ENCODE measurements at places on chromosomes 5 and 9.
A peak's percentile ranks its signal among the peaks of the same experiment; 100 is the strongest.

DNA sequence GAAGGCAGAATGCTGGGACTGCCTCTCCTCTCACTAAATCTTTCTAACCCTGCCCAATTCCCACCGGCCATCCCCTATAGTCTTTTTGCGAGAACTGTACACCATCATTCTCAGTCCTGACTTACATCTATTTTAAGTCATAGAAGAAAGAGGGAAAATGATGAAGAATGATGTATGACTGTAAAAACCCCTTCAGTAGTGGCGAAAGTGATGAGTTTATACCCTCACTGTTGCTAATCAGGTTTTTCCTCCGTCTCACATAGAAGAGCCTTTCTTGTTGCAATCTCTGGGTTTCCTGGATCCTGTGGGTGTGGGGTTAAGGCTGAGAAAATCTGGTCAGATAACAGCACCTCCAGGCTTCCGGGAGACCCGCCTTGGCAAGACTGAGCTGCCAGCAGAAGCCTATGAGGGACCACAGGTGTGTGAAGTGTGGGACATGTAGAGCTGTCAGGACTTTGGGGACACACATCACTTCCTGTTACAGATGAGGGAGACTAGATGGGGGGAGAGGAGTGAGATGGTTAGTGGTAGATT, 147.1 kb upstream of the SLC12A2 start:
- no peak for DNase-seq

DNA sequence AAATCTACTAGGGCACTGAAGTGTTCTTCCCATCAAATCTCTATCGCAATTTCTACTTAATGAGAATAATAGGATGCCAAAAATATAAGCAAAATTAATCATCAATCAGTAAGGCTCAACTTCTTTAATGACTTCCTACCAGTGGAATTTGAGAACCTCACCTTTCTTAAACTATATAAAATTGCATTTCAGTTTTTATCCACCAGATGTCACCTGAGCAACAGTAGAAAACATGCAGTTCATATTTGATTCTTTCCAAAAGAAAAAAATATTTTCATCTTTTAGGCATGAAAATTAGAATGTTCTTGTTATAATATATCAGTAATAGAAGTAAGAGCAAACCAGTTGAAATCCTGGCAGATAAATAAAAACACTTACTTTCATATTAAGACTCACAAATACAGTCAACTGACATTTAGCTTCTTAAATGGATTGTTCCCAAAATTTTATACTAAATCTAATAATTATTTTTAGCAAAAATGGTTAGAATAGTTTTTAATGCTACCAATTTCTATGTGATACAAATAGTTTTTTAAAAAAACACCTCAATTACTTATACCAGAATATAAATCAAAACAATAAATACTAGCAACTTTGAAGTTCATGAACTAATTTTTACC, 13.4 kb upstream of the CCDC112 start:
- DNase-seq: no peak

- DNase-seq: no peak
Observed at GRCh38 chr5:150442699-150443080, 6.8 kb downstream of the RPS14 start.

GRCh38 chr5:16866795-16867576, 69.1 kb downstream of the MYO10 start:
- no peak for DNase-seq

- DNase-seq: peak; percentile 71
Observed at GRCh38 chr5:173328844-173329490, 753 bp upstream of the STC2 start.

- DNase-seq: no peak
Observed at GRCh38 chr9:131402738-131403492, 9.0 kb downstream of the PRRC2B start.

GRCh38 chr5:117020999-117021398, 446.4 kb upstream of the SEMA6A start:
- no peak for DNase-seq

GRCh38 chr5:10524376-10525123, 39.3 kb upstream of the ANKRD33B start:
- no peak for DNase-seq

DNA sequence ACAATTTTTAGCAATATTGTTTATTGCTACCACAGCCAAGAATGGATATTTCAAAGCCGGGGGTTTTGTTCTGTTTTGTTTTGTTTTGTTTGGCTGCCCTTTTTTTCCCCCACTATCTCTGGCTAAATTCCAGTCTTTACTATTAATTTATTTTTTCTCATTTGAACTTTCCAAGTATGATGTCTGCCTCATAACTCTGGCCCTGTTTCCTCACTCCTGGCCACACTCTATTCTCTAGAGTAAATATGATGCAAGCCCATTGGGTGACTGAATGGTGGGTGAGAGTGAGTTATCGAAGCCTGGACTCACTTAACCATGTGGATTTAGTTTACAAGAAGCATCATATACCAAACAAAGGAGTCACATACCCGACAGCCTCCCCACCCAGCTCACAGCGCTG, 41.9 kb downstream of the WDR36 start:
- no peak for DNase-seq
